ENCODE measurements at places on chromosomes 16 and 17.

DNA sequence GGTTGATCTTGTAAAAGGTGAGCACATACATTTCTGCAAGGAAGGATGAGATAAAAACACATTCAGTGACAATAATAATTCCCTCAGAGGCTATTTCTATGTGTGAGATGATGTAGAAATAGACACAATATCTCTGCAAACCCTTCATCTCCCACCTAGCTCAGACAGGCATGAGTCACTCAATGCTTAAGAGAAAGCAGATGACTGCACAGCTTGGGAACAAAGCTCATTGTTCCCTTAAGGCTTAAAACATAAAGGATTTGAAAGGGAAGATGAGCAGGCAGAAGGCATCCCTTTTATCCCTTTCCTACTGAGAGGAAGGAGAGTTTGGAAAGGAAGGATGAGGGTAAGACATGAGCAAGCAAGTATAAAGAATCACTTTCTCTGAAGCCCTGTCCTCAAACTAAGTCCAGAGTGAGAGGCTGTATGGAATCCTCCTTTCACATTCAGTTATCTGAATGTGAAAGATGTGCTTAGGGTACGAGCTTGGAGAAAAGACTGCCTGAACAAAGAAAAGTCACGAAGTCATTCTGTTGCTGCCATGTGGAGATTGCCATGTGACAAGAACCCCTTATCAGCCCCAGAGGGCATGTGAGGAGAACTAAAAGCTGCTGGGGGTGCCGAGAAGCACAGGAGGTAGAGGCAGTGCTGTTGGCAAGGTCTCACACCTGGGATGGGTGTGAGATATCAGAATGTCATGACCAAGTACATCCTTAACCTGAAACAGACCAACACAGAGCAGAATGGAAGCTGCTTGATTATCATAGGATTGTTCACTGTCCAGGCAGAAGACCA, 58.2 kb downstream of the CNTNAP4 start:
- DNase-seq = no peak

DNA sequence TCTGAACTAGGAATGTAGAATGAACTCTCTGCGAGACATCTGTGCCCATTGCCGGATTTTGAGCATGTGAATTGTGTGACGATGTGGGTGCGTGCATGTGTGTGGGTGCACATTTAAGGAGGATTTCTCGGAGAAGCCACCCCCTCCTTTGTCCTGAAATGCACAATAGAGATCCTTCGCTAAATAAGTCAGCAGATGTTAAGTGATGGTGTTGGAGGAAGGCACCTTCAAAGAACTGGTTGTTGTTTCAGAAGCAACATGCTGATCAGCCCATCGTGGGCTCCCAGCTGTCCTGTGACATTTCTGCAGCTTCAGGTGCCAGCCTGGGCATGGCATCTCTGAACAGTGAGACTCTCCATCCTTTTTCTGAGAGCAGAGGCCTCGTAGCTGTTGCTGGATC, 194.9 kb downstream of the MSI2 start:
- DNase-seq = no peak

DNA sequence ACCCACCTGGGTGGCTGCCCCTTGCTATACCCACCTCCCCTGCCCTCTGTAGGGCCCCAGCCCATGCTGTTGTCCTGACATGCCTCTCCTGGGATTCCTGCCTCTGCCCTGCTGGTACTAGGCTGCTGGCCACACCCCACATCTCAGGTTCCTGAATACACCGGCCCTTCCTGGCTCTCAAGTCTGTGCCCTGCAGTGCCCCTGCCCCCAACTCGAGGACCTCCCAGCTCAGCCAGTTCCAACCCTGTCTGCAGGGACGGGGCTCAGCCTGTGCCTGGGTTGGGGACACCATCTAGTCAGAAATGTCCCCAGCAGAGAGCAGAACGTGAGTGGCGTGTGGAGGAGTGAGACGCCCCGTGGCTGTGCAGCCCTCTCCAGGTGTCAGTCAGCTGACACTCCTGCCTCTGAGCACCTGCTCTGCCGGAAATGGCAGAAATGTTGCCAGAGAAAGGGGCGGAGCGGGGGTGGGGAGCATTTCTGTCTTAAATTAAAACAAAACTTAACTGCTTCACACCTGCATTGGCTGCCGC, 28.7 kb downstream of the ACSF3 start:
- DNase-seq = no peak

- no peak for DNase-seq
These were observed 2.2 kb upstream of the AOC2 start for GRCh38 chr17:42841975-42842685.

- DNase-seq = no peak
These were observed 4.7 kb downstream of the ITGAE start for GRCh38 chr17:3796110-3796821.

DNA sequence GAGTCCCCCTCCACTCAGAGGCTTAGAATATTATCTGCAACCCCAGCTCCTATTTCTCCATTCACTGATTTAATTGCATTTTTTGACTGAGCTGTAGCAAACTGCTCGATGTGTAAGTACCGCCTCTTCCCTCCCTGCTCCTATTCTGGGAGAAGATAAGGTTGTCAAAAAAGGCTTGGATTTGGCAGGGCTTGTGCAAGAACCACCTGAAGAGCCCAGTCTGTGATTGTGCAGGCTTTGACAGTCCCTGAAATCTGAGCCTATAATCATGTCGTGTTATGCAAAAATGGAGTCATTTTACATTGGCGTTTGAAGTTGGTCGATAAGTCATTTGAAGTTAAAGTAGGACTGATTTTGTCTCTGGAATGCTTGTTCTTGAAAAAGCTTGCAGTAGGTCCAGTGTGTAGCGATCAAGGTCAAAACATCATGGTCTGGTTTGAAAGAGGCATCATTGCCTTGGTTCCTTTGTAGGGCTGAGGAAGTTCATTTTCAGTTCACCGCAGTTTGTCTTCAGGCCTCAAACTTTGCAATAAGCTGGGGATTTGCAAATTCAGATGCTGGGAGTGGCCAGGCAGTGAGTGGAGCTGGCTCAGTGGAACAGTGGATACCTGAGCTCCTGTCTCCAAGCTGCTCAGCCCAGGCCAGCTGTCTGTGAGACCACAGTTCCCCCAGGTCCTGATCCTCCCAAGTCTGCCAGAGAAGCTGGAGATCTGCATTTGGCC, 68.8 kb downstream of the KATNIP start:
- no peak for DNase-seq

GRCh38 chr17:75059369-75060345, 12.6 kb downstream of the KCTD2 start:
- DNase-seq = peak; percentile 35

DNA sequence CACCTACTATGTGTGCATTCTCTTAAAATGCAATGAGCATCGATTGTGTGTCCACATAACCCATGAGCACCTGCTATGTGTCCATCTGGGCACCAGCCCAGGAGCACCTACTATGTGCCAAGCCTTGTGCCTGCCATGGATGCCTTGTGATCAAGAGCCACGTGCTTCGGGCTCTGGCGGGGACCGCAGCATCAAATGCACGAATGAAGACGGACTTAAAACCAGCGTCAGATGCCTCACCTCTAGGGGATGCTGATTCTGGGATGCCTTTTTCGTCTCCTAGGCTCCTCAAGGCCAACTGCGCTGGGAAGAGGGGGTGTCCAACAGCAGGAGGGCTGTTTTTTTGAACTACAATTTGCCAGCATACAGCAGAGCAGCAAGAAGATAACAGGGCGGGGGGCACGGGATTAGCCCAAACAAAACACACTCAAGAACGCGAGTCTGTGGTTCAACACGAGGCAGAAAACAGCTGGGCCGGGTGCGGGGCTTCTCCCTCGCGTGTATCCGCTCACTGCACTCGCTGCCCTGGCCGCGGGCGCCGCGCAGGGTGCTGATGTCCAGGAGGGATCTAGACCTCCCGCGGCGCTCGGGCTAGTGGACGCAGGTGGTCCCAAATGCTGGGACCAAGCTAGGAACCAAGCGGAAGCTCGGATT, 1.2 kb upstream of the GLIS2 start:
- DNase-seq = peak; percentile 70

GRCh38 chr16:70476272-70477020, 22.1 kb downstream of the FCSK start:
- peak; percentile 44 for DNase-seq

GRCh38 chr17:58503866-58504265, 10.6 kb downstream of the MTMR4 start:
- no peak for DNase-seq

DNA sequence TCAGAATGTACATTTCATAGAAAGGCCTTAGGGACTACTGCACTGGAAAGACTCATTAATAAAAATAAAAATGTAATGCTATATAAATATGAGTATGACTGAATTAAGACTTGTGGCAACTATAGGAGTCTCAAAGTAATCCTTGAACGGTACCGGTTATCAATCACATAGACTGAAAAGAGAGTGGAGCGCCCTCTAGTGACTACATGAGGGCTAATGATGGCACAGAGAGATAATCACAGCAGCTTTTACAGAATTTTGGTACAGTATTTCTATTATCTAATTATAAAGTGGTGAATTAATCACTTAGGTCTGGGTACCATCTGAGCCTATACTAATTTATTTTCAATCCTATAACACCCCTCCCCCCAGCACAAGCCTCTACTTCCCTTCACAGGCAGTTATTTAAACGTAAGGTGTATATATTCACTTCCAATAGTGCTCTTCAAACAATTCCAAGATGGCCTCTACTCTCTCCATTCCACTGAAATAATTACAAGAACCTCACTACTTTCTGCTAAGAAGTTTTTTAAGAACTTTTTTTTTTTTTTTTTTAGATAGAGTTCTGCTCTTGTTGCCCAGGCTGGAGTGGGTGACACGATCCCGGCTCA, 40.7 kb upstream of the ANKFY1 start:
- peak; percentile 68 for DNase-seq

DNA sequence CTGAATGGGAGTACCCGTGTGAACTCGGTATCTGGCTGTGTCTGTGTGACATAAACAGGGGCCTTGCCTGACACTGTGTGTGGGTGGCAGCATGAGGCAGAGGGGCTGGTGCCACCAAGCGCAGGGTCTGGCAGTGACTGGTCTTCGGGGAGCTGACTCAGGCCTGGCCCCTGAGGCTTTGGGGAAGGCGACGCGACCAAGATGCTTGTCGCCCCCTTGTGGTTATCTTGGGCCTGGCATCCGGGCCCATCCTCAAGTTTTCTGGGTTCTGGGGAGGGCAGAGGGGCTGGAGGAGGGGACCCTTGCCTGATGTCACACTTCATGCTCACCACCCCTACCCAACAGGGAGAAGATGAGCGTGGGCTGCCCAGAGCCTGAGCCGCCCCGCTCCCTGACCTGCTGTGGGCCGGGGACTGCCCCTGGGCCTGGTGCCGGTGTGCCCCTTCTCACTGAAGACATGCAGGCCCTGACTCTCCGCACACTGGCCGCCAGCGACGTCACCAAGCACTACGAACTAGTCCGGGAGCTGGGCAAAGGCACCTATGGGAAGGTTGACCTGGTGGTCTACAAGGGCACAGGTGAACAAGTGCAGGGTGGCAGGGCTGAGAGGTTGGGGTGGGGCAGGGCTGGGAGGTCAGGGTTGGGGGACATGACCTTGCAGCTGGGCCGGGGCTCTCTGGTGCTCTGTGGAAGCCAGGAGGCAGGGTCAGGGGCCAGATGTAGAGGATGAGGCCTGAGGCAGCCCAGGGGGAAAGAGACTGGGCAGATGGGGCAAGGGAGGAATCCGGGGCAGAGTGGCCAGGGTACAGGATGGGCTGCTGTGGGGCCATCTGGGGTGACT, 24.9 kb downstream of the SBK1 start:
- DNase-seq = peak; percentile 69

- peak; percentile 2 for DNase-seq
These were observed 154.0 kb upstream of the MAF start for GRCh38 chr16:79754501-79754900.

DNA sequence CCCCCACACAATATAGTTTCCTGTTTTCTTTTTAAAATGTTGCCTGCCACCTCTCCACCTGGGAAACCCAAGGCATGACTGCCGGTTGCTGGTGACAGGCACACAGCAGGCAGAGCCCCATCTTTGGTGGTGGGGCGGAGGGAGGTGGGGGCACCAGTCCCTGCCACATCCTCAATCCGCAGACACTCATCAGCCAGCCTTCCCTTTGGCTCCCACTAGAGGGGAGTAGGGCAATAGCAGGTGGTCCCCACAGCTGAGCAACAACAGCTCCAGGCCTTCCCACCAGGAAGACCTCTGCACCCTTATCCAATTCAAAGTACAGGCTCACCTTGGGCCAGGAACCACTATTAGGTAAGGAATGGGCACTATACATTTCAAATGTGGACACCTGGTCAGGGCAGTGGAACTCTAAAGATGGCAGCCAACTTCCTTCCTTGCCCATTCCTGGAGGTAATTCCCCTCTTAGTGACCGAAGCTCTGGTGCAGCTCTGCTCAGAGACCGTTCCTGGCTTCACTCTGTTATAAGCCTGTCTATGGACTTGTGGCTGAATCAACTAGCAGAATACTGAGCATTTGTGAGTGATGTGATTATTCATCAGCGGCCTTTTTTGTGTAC, 13.9 kb downstream of the RECQL5 start:
- peak; percentile 62 for DNase-seq

DNA sequence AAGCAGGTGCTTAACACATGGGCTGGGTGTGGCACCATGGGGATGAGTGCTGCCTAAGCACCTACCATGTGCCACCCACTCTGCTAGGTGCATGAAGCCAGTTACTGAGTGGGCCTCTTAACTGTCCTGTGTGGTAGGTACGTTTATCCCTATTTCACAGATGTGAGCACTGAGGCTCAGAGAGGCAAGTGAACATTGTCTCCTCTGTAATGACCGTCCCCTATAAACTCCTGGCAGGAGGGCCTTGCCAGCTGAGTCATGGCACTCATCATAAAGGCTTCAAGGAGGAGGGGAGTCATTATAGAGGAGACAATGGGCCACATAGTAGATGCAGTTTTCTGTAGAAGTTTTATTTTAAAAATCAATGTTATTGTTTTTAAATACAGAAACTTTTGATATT, 79.1 kb downstream of the RAB11FIP4 start:
- peak; percentile 9 for DNase-seq

DNA sequence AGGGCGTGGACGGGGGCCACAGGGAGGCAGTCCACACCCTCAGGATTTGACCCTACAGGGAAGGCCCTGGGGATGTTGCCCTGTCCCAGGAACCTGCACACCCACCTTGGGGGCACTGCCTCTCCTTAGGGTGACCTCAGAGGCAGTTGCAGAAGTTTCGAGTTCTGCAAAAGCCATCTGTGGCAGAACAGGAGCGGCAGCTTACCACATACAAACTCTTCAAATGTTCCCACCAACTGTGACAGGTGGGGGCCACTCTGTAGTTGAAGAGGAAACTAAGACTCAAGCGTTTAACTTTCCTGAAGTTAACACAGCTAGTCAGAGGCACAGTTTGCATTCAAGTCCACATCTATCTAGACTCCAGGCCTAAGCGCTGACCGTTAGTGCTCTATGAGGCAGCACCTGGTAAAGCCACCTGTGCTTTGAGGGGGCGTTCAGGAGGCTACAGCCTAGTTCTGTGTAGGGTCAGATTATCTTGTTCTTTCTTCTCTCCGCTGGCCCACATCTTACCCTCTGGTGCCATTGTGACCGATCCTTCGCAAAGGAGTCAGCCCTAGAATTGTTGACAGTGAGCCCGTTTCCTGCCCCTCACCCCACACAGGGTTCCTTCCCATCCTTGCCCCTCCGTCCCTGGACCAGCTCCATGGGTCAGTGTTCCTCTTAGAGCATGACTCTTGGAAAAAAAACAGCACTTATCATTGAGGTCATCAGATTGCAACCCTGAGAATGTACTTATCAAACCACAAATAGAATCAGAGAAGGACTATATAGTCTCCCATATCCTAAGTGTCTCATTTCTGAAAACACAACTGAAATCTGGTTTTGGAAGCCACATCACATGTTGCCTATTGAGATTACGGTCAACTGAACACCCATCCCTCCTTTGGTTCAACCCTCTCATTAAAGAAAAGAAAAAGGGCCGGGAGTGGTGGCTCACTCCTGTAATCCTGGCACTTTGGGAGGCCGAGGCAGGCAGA, 45.4 kb downstream of the CDH1 start:
- DNase-seq = no peak
